ENCODE measurements at places on chromosomes 3 and 15. TPM values are rescaled to one million over a fixed set of nuclear protein-coding genes. Genes with fewer than 3 reads are reported as not detected.

GRCh38 chr3:194321693-194322640 lies 29.2 kb downstream of the CPN2 start:
- H3K4me1 ChIP-seq, result peaks cover 14% of the 10 kb centered on the region
- H3K27me3 ChIP-seq, result peaks cover 12% of the 10 kb centered on the region
- DNase-seq, result no peak
- peak overlapping the region; percentile 62 for H3K27ac ChIP-seq

DNA sequence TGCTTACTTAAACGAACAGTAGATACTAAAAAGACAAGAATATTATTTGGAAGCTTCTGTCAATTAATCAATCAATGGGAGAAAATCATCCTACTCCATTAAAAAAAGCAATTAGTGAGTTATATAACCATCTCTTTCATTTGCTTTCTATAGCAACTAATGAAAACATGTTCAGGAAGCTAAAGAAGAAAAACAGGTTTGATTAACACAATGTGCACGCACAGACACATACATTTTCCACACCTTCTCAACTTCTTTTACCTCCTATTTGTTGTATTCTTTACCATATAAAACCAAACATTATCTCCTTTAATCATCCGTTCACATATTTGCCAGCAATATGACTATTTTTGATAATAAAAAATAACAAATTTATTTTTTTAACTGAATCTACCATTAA lies 111.3 kb downstream of the GBE1 start:
- no peaks in the 10 kb centered on the region for H3K4me1 ChIP-seq
- H3K4me3 ChIP-seq, result no peak overlapping the region
- H3K27ac ChIP-seq, result no peak overlapping the region
- no peaks in the 10 kb centered on the region for H3K27me3 ChIP-seq

DNA sequence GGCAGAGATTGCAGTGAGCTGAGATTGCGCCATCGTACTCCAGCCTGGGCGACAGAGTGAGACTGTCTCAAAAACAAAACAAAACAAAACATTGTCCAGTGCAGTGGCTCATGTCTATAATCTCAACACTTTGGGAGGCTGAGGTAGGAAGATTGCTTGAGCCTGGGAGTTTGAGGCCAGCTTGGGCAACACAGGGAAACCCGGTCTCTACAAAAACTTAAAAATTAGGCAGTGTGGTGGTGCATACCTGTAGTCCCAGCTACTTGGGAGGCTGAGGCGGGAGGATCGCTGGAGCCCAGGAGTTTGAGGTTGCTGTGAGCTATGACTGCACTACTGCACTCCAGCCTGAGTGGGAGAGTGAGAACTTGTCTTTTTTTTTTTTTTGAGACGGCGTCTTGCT lies 27.2 kb upstream of the MOBP start:
- no peak overlapping the region for H3K4me3 ChIP-seq
- no peaks in the 10 kb centered on the region for H3K4me1 ChIP-seq
- no peak overlapping the region for H3K27ac ChIP-seq
- H3K27me3 ChIP-seq, result peaks cover 13% of the 10 kb centered on the region

- no peaks in the 10 kb centered on the region for H3K27me3 ChIP-seq
- no peak overlapping the region for H3K4me3 ChIP-seq
- no peak overlapping the region for H3K27ac ChIP-seq
- H3K36me3 ChIP-seq, result peaks cover 2% of the 10 kb centered on the region
- H3K4me1 ChIP-seq, result no peaks in the 10 kb centered on the region
These were observed 531.3 kb upstream of the MCTP2 start for GRCh38 chr15:93700051-93700450.

DNA sequence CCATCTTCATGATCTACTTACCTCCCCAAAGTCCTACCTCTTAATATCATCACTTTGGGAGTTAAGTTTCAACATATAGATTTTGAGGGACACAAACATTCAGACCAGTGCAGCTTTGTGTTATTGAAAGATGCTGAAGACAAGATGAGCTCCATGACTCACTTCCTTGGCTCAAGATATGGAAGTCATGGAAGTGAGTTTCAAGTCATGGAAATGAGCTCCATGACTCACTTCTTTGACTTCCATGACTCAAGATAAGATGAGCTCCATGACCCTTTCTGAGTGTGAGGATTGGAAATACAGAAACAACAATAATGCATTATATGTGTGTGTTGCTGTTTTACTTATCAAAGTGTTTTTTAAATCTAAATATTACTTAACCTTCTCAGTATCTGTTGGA lies 170.2 kb upstream of the TPRG1 start:
- DNase-seq, result no peak
- H3K27me3 ChIP-seq, result no peaks in the 10 kb centered on the region
- H3K27ac ChIP-seq, result no peak overlapping the region
- no peaks in the 10 kb centered on the region for H3K4me1 ChIP-seq

GRCh38 chr3:30895329-30895728 lies 868 bp upstream of the GADL1 start:
- no peak overlapping the region for H3K4me3 ChIP-seq
- no peak overlapping the region for H3K27ac ChIP-seq
- no peaks in the 10 kb centered on the region for H3K36me3 ChIP-seq
- H3K4me1 ChIP-seq, result peaks cover 10% of the 10 kb centered on the region

DNA sequence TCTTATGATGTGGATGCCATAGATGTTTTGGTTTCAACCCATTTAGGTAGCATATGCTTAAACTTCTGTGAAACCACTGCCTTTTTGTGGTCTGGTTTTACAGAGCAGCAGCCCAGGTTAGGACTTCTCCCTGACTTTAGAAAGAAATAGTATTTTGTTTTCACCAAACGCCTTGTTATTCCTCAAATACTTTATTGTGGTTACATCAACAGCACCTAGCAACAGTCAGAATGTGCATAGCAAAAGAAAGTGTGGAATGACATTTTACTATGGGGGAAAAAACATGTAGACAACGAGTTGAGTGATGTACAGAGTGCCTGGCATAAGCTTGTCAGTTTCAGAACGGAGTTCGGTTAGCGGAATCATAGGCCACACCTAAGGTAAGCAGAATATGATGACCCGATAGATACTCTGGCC lies 159.2 kb downstream of the TPRG1 start:
- no peak overlapping the region for H3K27ac ChIP-seq
- H3K4me1 ChIP-seq, result no peaks in the 10 kb centered on the region
- no peaks in the 10 kb centered on the region for H3K36me3 ChIP-seq
- no peak for DNase-seq
- no peak overlapping the region for H3K4me3 ChIP-seq

GRCh38 chr15:47505712-47506328 lies 211.5 kb upstream of the SEMA6D start:
- no peak overlapping the region for H3K4me3 ChIP-seq
- H3K4me1 ChIP-seq, result peaks cover 26% of the 10 kb centered on the region
- peak overlapping the region; percentile 39 for H3K27ac ChIP-seq
- no peak for DNase-seq

DNA sequence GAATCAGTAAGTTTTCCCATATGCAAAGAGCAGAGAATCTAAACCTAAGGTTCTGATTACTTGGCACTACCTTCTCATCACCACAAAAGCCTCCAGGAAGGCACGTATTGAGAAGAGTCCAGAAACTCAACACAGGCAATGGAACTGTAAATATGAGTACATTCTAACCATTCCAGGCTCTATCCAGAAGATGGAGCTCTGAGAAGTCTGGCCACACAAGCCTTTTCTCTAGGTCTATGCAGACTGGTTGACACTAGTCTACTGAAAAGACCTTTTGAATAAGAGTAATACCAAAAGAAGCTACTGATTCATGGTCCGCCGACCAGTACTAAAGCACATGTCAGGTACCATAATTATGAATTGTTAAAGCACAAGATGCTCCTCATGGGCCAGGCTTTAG lies 12.2 kb upstream of the NCKIPSD start:
- no peak for DNase-seq
- no peaks in the 10 kb centered on the region for H3K27me3 ChIP-seq
- H3K4me3 ChIP-seq, result no peak overlapping the region
- H3K4me1 ChIP-seq, result peaks cover 58% of the 10 kb centered on the region
- no peak overlapping the region for H3K27ac ChIP-seq

- no peaks in the 10 kb centered on the region for H3K36me3 ChIP-seq
- H3K27me3 ChIP-seq, result peaks cover 38% of the 10 kb centered on the region
- no peak overlapping the region for H3K27ac ChIP-seq
- no peak overlapping the region for H3K4me3 ChIP-seq
- DNase-seq, result no peak
- peaks cover 4% of the 10 kb centered on the region for H3K4me1 ChIP-seq
These were observed 10.4 kb downstream of the SLITRK3 start for GRCh38 chr3:165185707-165186327.

GRCh38 chr3:178663201-178663934 lies 127.1 kb downstream of the KCNMB2 start:
- no peak overlapping the region for H3K4me3 ChIP-seq
- DNase-seq, result no peak
- H3K36me3 ChIP-seq, result peaks cover 3% of the 10 kb centered on the region
- peaks cover 9% of the 10 kb centered on the region for H3K4me1 ChIP-seq
- peaks cover 2% of the 10 kb centered on the region for H3K27me3 ChIP-seq

DNA sequence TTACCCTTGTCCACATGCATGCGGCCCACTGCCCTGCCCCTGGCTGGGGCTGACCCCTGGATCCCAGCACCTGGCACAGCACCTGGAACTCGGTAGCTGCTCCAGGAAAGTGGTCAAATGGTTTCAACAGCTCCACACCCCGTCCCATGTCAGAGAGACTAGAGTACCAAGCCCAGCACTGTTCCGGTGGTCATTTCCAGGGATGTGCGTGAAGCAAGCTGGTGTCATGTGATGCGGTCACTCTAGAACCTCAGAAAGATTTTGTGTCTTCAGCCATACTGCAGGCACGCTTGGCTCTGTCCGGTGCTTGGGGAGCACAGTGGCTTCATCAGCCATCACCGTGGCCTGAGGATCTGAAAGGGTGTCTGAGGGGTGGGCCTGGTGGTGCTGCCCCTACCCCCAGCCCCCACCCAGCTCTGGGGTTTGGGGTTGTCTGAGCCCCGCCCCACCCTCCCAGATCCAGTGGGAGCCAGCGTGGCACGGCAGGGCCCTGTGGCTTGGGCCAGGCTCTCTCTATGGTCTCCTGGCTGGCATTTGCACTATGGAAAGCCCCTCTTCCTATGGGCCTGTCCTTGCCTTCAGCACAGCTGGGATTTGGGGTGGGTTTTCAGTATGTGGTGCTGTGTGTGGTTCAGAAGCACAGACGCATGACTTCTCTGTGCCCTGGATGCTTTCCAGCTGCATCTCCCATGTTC lies 15.3 kb downstream of the APBA2 start:
- peaks cover 3% of the 10 kb centered on the region for H3K36me3 ChIP-seq
- no peaks in the 10 kb centered on the region for H3K27me3 ChIP-seq
- H3K4me3 ChIP-seq, result no peak overlapping the region
- H3K27ac ChIP-seq, result no peak overlapping the region
- peaks cover 14% of the 10 kb centered on the region for H3K4me1 ChIP-seq

Gene GOLGA6L7
- total RNA-seq, result not detected

Gene ZNF639
- 30.9 TPM for total RNA-seq

Gene FOXL2
- not detected for total RNA-seq

Gene SMCO1
- total RNA-seq, result not detected

Gene GPR156
- 1.3 TPM for total RNA-seq

All from chondrocyte (in vitro differentiated cells).